ENCODE measurements at places on chromosomes 4 and X. TPM values are rescaled to one million over a fixed set of nuclear protein-coding genes. Genes with fewer than 3 reads are reported as not detected.

Gene VCX3B
- total RNA-seq, result not detected

Gene TDO2
- 0.94 TPM for total RNA-seq

Gene CHRDL1
- not detected for total RNA-seq

Gene RRH
- total RNA-seq, result not detected

Gene SMIM43
- 0.20 TPM for total RNA-seq

Gene USP51
- 0.49 TPM for total RNA-seq

Gene BEX3
- 252 TPM for total RNA-seq

Gene FAT4
- total RNA-seq, result 0.85 TPM

Gene CCDC110
- total RNA-seq, result not detected

Gene SPATA4
- not detected for total RNA-seq

Gene TMPRSS11F
- total RNA-seq, result not detected

Gene FAM47A
- total RNA-seq, result not detected

Gene FAM47E
- total RNA-seq, result 0.13 TPM

Gene CTSO
- total RNA-seq, result 1.3 TPM

Gene REPS2
- total RNA-seq, result 0.32 TPM

Gene TASL
- total RNA-seq, result not detected

Gene PNCK
- 0.16 TPM for total RNA-seq

Gene CPE
- total RNA-seq, result 1.4 TPM

Gene TXK
- 0.20 TPM for total RNA-seq

Gene GUCY1B1
- total RNA-seq, result 0.27 TPM

Gene CYSLTR1
- not detected for total RNA-seq

Gene NLGN3
- total RNA-seq, result 1.0 TPM

Gene SCOC
- 33.0 TPM for total RNA-seq

Gene SPANXD
- not detected for total RNA-seq

Gene RBM46
- total RNA-seq, result not detected

Gene PABPC5
- not detected for total RNA-seq

Gene TRO
- total RNA-seq, result 0.46 TPM

Gene ATP1B4
- not detected for total RNA-seq

Gene CSAG2
- total RNA-seq, result not detected

Gene IL15
- total RNA-seq, result 11.3 TPM

Gene MAGEB17
- total RNA-seq, result not detected

Gene PLAC8
- total RNA-seq, result 0.66 TPM

Gene S100G
- not detected for total RNA-seq

Measured in A549 treated with RU486 at 1 μM for 4 hours (cell line).